Left lung (tissue), 14 donors: ENCODE measurements at places on chromosomes 2 and 18. TPM values are rescaled to one million over a fixed set of nuclear protein-coding genes. Genes with fewer than 3 reads are reported as not detected.

Gene SELENOI
- polyA plus RNA-seq, result 15.9 TPM

Gene CCDC141
- polyA plus RNA-seq, result 3.0 TPM

Gene TSGA10
- polyA plus RNA-seq, result 14.5 TPM

Gene RNF125
- 8.6 TPM for polyA plus RNA-seq

Gene KLHL41
- polyA plus RNA-seq, result 1.2 TPM
